HT-29 (cell line): ENCODE measurements at places on chromosomes 13 and 19. TPM values are rescaled to one million over a fixed set of nuclear protein-coding genes. Genes with fewer than 3 reads are reported as not detected.
A peak's percentile ranks its signal among the peaks of the same experiment; 100 is the strongest.

The OR7D2 gene
- not detected in 2 replicates for total RNA-seq

- no peak for DNase-seq
These were observed 4.0 kb downstream of the LGALS4 start for GRCh38 chr19:38808741-38809140.

GRCh38 chr19:29247051-29247450 is 34.1 kb upstream of the UQCRFS1 start:
- no peak for DNase-seq

DNA sequence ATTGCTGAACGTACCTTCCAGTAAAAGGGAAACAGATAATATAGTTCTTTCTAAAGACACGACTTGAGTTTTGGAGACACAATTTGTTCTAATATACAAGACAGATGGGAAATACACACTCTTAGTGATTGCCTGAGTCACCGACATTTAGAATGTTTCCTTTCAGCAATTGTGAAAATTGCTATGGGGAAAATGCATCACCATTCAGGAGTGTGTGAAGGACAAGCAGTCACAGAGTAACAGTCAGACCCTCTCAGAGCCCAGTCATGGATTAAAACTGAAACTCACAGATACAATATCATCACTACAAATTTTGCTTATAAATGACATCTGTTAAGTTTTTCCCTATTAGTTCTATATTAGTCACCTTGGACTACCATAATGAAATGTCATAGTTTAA is 286.1 kb downstream of the SPRY2 start:
- DNase-seq, result no peak

DNA sequence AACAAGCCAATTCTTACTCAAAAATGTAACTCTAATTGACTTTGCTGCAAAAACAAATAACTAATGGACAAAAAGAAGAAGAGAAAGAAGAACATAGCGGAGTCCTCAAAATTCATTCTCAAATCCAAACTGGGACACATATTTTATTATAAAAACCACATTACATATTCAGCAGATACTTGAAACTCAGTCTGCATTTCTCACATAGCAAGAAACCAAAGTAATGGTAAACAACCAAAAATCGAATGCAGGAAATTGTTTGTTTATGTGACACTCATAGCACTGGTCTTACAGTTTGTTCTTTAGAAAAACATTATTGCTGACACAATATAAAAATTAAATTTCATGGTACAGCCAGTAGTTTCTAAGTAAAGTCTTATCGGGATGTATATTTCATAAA is 789.8 kb downstream of the SLITRK6 start:
- no peak for DNase-seq

- no peak for DNase-seq
These were observed 10.6 kb upstream of the HIPK4 start for GRCh38 chr19:40400559-40400958.

The TJP3 gene
- 127 and 139 TPM in 2 replicates for total RNA-seq

- DNase-seq, result no peak
These were observed 2.1 kb upstream of the GNA15 start for GRCh38 chr19:3133793-3134116.

GRCh38 chr13:105220881-105221280 is 1314.6 kb downstream of the EFNB2 start:
- DNase-seq, result no peak

The DMAC2 gene
- 68.8 and 77.9 TPM in 2 replicates for total RNA-seq

DNA sequence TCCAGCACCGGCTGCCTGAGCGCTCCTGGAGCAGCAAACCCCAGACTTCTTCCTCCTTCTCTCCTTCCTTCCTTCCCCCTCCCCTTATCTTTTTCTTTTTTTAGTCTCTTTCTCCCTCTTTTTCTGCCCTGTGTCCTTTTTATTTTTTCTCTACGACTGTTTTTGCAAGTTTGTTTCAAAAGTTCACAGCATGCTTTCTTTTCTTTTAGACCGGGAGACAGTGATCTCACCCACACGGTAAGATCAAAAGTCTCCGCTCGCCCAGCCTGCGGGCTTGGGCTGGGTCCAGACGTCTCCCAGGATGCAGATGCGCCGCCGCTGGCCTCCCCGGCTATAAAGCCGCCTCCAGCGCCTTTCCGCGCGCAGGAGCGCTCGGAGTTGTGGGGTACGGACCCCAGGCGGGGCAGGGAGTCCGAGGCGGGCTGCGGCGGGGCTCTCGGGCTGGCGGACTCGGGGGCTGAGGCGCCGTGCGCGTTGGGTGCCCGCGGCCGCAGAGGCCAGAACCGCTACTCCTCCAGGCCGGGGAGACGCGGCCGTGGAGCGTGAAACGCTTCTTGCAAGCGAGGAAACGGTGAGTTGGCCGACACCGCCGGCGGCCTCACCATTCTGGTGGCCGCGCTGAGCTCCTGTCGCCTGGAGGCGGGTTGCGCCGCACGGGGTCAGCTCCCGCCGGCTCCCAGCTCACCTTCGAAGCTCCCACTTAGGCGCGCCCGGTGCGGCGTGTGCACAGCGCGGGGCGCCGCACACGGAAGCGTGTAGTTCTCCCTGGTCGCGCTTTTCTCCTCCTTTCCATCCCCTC is 2.0 kb upstream of the TSHZ3 start:
- no peak for DNase-seq

The GPR183 gene
- total RNA-seq, result not detected in 2 replicates

The C1QTNF9 gene
- 0.61 TPM in 1 of 2 replicates, not detected in the other for total RNA-seq

GRCh38 chr19:50537306-50537685 is 23.6 kb upstream of the ASPDH start:
- DNase-seq, result no peak

The TNFSF11 gene
- not detected in 2 replicates for total RNA-seq

DNA sequence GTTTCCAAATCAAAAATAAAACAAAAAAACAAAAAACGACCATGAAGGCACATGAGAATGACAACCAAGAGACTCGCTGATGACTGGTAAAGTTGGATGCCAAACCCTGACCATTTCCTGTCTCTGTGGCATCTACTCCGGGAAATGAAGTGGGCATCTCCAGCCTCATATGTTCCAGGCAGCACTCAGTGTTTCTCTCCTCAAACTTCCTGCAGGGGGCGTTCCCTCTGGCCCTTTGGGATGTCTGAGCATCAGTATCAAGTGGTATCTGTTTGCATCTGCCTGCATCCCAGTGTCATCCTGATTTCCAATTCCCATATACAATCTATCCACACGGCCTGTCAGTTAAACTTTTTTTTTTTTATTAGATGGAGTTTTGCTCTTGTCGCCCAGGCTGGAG is 9.8 kb upstream of the SIGLEC12 start:
- DNase-seq, result peak; percentile 45

The CEACAM3 gene
- total RNA-seq, result not detected in 2 replicates

GRCh38 chr13:24196593-24197197 is 36.2 kb downstream of the SPATA13 start:
- no peak for DNase-seq

The PSG7 gene
- not detected in 2 replicates for total RNA-seq

DNA sequence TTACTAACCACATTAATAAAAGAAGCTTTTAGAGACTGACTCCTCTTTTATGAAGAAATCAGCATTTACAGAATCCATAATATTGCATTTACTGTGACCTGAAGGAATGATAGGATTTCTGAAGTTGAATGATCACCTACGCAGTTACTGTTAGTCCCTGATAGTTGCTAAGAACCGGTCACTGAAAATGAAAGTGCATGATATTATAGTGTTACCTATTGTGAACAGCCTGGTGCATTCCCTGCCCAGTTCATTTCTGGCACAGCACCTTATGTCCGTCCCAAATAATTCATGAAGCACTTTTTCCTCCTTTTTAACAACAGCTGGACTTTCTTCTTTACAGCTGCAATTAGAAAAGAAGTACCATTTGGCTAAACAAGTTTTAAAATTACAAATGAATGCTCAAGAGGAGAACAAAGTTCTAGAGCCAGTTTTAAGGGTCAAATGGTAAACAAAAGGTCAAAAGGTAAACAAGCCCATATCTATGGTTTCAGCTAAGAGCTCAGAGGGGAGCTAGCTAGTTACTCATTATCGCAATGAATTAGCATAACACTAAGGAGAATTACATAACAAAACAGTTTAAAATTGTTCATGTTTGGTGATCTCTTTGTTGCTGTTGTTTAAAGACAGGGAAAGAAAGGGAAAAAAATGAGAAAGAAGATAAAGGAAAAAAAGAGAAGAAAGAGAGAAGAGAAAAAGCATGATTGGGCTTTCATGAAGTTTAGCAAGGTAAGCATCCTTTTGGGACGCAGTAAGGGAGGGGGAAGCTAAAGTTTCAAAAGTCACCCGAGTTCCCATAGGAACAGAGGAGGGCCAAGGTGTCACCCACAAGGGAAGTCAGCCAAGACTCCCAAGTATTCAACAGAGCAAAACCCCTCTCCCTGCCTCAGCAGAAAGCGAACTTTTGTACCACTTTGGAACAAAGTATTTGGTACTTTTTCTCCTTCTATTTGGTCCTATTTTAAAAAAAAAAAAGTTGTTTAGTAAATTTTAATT is 50.2 kb downstream of the FLT3 start:
- DNase-seq, result no peak

- peak; percentile 42 for DNase-seq
These were observed 405 bp downstream of the ZNF446 start for GRCh38 chr19:58476498-58477015.

The ACER1 gene
- total RNA-seq, result not detected in 2 replicates

The CEACAM4 gene
- not detected in 2 replicates for total RNA-seq
